Activated B cell treated with CpG ODN at 0.5 μM for 24 hours (primary cell): ENCODE measurements at places on chromosomes 11 and 22. TPM values are rescaled to one million over a fixed set of nuclear protein-coding genes. Genes with fewer than 3 reads are reported as not detected.

- DNase-seq: no peak
Measured at GRCh38 chr11:64566915-64567891, 23.8 kb upstream of the SLC22A12 start.

DNA sequence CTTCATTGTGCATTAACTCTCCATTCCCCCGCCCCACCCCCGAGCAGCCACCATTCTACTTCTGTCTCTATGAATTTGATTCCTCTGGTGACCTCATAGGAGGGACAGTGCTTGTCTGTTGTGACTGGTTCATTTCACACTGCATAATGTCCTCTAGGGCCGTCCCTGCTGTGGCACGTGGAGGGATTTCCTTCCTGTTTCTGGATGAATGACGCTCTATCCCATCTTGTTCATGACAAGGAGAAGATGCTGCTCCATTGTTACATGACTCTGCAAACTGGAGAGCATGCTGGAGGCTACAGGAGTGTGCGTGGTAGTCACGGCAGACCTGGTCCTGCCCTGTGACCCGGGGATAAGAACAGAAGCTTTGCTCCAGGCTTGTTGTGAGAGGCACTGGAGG, 61.3 kb downstream of the RTL6 start:
- DNase-seq: no peak

GRCh38 chr11:34890089-34890488, 26.1 kb downstream of the APIP start:
- no peak for DNase-seq

DNA sequence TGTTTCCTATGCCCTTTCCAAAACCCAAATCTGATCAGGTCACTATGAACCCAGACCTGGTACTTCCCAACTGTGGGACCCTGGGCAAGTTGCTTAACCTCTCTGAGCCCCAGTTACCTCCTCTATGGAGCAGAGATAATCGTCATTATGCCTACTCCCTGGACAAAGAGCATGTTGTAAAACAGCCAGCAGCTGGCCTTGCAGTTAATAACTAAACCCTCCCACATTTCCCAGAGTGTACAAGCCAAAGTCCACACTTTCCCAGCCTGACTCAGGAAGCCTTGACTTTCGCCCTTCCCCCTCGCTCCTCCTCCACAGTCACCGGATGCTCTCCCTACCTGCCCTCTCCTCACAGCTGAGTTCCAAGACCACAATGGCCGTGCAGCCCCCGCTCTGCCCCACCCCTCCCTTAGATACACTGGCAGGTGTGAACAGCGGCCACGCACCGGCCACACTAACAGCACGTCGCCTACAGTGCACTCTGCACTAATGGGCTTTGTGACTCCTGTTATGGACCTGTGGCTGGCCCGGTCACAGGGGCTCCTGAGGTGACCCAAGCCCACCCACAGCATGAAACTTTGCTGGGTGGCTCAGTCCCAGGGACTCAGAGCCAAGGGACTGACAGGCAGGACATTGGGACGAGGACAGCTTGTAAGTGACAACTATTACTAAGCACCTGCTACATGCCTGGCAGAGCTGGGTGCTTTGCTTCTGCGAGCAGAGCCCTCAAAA, 15.6 kb upstream of the MFNG start:
- DNase-seq: no peak

DNA sequence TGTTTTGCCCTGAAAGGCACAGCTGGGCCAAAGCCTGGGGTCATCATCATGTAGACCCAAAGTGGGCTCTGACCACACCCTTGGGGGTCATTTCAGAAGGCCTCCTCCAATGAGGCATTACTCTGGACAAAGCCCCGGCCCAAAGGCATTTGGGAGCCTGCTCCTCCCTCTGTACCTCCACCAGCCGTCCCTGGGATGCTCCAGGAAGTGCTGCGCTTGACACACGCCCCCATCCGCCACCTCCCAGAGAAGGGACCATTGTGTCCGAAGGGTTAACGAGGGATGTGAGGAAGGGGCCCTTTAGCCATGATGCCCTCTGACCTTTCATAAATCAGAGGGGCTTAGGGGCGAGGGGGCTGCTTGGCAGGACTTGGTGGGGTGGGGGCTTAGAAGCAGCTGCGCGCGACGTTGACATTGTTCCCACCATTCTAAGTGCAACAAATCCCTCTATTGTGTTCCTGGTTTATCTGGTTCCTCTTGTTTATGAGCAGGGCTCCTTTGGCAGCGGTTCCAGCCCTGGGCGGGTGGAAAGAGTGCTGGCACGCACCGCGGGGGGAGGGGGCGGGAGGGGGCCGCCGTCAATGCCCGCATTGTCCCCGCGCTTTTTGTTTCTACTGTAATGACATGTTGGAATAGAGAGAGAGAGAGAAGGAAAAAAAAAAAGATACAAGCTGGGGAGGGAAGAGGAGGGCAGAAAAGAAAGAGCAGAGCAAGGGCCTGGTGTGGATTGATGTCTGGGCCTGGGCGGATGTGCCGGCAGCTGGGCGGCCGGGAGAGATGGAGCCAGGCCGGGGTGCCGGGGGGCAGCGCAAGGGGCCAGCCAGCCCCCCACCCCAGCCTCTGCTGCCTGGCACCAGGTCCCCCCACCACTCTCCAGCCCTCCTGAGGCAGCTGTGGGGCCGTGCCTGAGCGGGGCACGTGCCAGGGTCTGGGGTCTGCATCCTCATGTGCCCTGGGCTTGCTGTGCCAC, 32.1 kb upstream of the SOX10 start:
- DNase-seq: no peak

- no peak for DNase-seq
Measured at GRCh38 chr11:12110714-12111548, 541 bp downstream of the MICAL2 start.

- DNase-seq: no peak
Measured at GRCh38 chr11:72295471-72295870, 51.5 kb upstream of the PHOX2A start.

GRCh38 chr11:124899383-124900145, 1.9 kb upstream of the ROBO4 start:
- DNase-seq: no peak

GRCh38 chr11:130801333-130802122, 114.8 kb downstream of the SNX19 start:
- no peak for DNase-seq

GRCh38 chr11:102849311-102849710, 5.9 kb upstream of the MMP3 start:
- DNase-seq: no peak

- DNase-seq: no peak
Measured at GRCh38 chr11:16124390-16124789, 232.0 kb downstream of the SOX6 start.

SLN gene
- not detected in 2 replicates for total RNA-seq
